ENCODE measurements at places on chromosomes 2 and 18.

DNA sequence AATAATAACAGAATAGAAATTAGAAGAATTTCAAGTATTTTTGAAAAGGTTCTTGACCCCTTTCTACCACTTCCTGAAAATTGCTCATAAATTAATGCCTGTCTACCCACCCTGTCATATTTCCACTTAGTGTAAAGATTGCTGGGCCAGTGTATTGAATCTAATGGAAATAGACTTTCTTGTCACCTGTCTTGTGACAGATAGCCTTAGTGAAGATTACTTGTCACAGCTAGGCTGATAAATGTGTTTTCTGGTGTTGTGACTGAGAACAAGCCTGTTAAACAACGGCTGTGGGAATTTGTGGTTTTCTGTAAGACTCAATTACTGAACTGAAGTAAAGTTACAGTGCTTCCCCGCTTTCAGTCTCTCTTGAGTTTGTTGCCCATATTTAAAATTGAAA is 37.0 kb downstream of the PIK3C3 start:
- DNase-seq = no peak

GRCh38 chr2:179884193-179884592 is 22.8 kb upstream of the ZNF385B start:
- no peak for DNase-seq

GRCh38 chr2:219595256-219595655 is 2.4 kb upstream of the STK11IP start:
- no peak for DNase-seq

DNA sequence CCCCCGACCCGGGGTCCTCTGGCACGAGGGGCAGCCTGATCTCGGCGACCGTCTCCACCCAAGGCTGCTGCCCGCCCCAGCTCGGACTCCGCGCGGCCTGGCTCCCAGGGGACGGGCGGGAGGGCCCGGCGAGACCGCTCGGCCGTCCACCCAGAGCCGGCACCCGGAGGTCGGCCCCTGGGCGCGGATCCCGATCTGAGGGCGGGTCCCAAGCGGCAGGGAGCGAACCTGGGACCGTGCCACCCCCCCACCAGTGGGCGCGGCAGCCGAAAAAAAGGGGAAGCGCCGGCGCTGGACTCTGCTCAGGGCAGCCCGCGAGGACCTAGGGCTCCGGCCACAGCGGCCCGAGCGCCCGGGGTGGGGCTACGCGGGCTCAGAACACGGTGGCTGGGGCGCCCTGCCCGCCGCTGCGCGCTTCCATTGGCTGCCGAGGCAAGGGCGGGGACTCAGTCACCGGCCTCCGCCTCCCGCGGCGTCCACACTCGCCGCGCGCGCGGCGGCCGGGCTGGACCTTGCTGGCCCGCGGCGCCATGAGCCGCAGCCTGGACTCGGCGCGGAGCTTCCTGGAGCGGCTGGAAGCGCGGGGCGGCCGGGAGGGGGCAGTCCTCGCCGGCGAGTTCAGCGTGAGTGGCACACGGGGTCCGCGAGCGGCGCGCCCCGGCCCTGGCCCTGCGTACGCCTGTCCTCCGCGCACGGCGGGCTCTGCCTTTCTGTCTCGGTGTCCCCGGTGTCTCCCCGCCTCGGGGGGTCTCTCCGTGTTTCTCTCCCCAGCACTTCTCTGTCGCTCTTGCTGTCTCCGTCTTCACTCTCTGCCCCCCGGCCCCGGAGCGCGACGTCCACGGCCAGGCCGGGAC is at the start of gene PTPN18:
TSS of gene PTPN18 (plus strand) at position 479 of the 854 bp plus-strand sequence. CDS start at position 531, 52 bp downstream.
- peak; percentile 71 for DNase-seq

DNA sequence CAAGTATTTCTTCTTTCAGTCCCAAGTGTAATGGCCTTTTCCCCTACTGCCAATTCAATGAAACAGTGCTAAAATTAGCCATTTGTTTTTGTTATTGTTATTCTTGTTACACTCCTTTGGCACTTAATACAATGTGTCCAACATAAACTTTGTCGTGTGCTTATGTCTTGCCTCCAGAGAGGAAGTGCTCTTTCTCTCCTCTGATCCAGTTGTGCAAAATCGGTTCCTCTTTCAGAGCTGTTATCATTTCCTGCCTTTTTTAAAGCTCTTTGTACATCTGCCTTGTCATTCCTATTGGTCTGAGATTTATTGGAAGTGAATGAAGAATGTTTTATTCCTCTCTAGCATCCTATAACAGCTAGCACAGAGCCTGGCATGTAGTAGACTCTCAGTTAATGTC is 623.2 kb upstream of the ID2 start:
- no peak for DNase-seq

- DNase-seq = no peak
Observed at GRCh38 chr18:52844323-52844722, 504.3 kb downstream of the DCC start.

DNA sequence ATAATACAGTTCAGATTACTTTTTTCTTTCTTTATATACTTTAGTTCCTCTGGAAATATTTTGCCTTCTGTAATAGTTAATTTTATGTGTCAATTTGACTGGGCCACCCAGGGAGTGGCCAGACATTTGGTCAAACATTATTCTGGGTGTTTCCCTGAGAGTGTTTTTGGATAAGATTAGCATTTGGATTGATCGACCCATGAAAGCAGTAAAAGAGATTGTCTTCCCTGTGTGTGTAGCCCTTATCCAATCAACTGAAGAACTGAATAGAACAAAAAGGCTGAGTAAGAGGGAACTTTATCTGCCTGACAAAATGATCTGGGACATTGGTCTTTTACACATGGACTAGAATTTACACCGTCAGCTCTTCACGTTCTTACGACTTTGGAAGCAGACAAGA is 1190.1 kb upstream of the FAM98A start:
- no peak for DNase-seq

DNA sequence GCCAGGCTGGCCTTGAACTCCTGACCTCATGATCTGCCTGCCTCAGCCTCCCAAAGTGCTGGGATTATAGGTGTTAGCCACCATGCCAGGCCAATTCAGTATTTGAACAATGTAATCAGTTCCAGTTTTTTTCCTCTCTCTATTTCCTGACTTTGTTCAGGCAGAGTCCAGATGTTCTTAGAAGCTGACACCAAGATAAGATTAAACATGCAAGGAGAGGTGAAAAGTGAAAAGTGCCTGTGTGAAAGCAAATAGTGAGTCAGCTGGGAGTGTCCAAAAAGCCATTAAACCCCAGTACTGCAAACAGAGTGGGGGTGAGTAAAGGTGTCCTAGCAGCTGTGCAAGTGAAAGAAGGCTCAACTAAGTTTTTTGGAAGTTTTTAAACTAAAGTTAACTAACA is 231.5 kb downstream of the PTH2R start:
- no peak for DNase-seq

DNA sequence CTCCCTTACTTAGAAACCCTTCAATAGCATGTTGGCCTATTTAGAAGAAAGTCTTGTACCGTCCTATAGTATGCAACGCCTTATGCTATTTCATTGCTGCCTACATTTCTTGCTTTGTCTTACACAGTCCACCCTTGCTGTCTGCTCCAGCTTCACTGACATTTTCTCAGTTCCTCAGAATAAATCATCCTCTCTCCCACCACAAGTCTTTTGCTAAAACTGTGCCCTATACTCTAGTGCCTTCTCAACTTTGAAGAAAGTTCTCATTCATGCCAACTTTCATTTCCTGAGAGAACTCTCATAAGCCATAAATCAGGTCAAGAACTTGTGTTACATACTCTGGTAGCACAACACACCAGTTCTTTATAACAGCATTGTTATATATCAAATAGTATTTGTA is 54.3 kb upstream of the COL3A1 start:
- DNase-seq = no peak

GRCh38 chr2:38627391-38627790 is 24.7 kb upstream of the HNRNPLL start:
- no peak for DNase-seq

GRCh38 chr2:218982586-218983262 is 2.3 kb downstream of the FEV start:
- DNase-seq = no peak

DNA sequence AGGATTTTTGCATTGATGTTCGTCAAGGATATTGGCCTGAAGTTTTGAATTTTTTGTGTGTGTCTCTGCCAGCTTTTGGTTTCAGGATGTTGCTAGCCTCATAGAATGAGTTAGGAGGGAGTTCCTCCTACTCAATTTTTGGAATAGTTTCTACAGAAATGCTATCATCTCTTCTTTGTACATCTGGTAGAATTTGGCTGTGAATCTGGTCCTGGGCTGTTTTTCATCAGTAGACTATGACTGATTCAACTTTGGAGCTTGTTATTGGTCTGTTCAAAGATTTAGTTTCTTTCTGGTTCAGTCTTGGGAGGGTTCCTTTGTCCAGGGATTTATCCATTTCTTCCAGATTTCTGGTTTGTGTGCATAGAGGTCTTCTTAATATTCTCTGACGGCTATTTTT is 166.7 kb downstream of the ST6GAL2 start:
- DNase-seq = no peak

DNA sequence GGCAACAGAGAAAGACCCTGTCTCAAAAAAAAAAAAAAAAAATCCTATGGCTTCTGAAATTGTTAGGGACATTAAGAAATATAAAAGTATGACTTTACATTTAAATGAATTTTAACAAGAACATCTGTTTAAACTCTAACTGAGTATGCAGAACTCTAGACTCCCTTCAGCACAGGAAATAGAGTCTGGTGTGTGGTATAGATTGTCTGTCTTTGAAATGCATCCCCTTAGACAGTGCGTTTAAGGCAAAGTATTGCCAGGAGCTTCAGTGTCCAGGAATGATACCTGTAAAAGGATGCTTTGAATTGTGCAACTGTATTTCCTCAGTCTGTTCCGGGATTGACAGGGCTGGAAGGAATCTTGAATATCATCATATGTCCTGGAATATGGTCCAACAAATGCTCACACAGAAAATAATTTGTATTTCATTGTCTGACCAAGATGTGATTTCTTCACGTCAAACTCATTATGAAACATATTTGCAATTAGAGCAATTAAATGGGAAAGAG is 133.0 kb upstream of the RASGRP3 start:
- no peak for DNase-seq

DNA sequence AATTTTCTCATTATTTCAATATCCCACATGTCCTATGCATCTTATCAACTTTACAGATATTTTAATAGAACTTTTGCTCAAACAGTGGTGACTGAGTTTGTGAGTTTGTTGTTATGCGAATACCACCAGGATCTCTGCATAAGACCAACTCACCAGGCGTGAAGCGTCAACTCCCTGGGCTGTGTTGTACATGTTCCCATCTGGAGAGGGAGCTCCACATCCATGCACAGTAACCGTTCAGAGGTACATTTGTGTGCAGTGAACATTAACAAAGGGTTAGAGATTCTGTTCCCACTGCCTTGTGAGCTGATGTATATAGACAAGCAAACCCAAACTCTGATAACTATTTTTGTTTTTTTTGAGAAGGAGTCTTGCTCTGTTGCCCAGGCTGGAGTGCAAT is 188.7 kb downstream of the MYT1L start:
- DNase-seq = no peak
